ENCODE measurements at places on chromosomes 1 and 21.

DNA sequence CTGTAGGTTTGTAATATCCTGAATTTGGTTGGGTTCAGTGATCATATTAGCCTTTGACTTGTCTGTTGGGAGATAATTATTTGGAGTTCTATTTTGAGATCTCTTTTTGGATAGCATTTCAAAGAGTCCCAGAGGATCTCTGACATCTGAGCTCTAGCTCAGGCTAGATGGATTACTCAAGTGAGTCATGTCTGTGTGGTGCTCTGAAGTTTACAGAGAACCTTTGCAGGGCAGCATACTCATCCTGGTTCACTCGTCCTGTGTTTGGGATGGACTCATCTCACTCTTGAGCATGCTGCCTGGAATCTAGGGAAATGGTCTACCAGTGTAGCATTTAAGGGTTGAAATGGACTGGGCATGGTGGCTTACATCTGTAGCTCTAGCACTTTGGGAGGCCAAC lies 29.4 kb upstream of the BMP8A start:
- no peak for DNase-seq

DNA sequence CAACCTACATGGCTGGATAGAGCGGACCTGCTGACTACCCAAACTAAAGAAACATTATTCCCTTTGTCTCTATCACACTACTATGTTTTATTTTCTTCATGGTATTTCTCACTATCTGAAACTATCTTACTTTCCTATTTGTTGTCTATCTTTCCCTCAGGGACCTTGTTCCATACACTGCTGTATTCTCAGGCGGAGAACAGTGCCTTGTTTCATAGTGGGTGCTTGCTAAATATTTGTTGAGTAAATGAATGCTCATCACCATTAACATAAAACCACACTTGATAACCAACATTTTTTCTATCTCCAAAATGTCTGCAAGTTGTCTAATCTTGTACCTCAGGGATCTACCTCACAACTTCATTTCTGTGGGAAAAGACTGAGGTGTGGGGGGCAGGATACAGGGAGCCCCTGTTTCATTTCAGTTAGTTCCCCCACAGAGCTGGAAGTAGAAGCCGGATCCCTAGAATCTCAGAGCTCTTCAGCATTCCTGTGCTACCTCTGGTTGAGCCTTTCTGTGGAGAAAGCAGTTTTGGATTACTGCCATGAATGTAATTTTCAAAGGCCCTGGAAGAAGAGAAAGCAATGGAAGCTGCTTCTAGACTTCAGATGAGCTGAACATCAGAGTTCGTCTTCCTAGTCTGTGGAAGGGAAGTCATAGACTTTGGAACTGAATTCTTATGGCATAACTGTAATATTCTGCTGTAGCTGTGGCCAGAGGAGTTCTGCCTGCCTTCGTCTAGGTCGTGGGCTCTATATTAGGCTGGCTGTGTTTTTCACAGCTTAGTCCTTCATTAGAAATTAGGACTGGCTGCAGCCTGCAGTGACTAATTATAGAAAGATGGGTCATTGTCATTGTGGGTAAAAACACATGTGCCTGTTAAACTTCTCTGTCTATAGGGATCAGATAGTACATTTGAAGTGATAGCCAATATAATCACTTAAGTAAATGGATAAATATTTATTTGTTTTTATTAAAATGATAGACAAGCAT lies 293.2 kb upstream of the SGIP1 start:
- no peak for DNase-seq

GRCh38 chr1:236702791-236703394 lies 16.6 kb downstream of the ACTN2 start:
- DNase-seq = no peak

GRCh38 chr1:51955797-51956527 lies 34.5 kb downstream of the RAB3B start:
- no peak for DNase-seq

DNA sequence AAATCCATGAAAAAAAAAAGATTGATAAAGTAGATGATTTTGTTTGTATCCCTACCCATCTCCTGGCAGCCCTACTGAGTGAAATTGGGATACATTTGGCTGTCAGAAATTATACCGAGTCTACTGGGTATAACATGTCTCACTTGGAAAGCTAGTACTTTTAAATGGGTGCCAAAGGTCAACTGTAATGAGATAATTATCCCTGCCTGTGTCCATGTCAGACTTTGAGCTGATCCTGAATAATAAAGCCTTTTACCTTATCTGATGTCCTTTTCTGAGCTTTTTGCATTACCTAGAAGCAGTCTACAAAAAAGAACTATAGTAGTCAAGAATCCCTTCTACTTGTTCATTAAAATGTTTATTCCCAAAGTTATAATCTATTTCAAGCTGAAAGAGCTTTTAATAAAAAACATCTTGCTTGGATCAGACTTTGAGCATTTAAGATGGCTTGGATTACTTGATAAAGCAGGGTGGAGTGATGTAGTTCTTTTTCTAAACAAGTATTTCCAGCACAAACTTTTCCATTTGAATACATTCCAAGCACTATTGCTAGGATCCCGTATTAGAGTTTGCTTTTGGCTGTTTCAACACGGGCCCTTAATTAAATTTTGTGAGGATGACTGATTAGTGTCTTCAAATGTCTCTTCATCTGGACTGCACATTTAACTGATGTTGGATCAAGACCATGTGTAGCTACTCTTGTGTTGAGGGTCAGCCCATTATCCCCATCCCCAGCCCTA lies 69.2 kb downstream of the DTL start:
- no peak for DNase-seq
